Fibroblast of skin of right biceps (primary cell): ENCODE measurements at places on chromosomes 3 and 15.

- DNase-seq = no peak
These were observed 25.1 kb upstream of the ETV5 start for GRCh38 chr3:186133980-186134379.

- no peak for DNase-seq
These were observed 143.5 kb downstream of the NFKBIZ start for GRCh38 chr3:101992863-101993262.

DNA sequence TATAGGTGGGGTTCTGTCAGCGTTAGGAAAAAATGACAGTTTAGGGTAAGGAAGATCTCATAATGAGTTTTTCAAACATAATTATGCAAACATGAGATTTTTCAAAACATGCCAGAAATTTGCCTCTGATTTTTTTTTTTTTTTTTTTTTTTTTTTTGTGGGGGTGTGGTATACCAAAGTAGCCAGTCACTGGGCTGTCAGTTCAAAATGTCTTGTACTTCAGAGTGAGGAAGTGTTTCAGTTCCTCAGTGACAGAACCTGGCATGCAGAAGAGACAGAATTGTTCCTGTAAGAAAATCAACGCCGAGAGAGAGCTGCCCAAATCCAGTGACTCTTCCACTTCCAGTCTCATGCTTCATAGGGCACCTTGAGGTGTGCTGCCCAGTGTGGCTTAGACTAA lies 9.7 kb downstream of the NCBP2 start:
- DNase-seq = no peak

DNA sequence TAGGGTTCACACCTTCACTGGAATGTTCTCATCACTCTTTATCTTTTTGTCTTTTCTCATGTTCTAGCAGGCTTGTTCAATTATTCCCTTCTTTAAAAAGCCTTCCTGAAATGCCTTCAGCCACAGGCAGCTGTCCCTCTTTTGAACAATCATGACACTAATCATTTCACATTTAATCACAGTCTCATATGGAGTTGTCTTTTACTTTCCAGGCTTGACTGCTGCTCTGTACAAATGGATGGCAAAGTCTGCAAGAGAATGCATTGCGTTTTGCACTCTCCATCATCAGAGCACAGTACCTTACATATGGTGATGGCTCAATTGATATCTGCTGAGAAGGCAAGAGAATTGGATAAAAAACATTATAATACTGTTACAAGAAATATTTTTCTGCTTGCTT lies 529.8 kb downstream of the DIPK2A start:
- no peak for DNase-seq

- peak; percentile 56 for DNase-seq
These were observed 25.2 kb downstream of the SNAPC5 start for GRCh38 chr15:66472176-66472999.

GRCh38 chr15:81945014-81945615 lies 100.7 kb downstream of the MEX3B start:
- no peak for DNase-seq

GRCh38 chr15:70466305-70466704 lies 297.1 kb downstream of the UACA start:
- no peak for DNase-seq

DNA sequence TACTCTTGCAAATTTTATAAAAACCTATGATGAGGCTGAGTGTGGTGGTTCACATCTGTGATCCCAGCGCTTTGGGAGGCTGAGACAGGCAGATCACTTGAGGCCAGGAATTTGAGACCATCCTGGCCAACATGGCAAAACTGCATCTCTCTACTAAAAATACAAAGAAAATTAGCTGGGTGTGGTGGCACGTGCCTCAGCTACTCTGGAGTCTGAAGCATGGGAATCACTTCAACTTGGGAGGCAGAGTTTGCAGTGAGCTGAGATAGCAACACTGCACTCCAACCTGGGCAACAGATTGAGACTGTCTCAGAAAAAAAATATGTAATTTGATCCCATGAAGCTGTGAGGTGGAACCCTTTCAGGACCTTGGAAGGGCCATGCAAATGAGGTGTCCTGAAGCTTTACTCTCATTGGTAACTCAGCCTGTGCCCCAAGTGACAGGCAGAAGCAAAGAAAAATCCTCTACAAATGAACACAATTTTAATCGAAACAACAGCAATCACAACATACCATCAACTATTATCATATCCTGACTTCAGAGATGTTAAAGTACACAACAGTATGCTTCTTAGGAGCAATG lies 84.6 kb upstream of the CDV3 start:
- DNase-seq = peak; percentile 53

DNA sequence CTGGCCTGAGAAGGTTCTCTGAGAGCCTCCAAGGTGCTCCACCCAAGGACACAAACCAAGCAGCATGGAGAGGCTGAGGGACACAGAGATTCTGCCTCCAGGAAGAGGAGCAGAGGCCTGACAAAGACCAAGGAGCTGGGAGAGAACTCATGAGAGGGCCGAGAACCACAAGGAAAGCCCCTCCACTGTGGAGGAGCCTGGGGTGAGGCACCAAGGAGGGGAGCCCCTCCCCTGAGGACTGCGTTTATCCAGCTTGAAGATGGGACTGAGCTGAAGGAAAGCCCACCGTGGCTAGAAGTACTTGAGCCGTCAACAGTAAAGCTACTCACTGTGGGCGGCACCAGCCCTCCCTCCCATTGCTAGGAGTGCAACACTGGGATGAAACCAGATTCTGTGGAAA lies 63.1 kb upstream of the MEF2A start:
- DNase-seq = no peak

GRCh38 chr15:27831384-27832236 lies 267.5 kb downstream of the OCA2 start:
- no peak for DNase-seq

DNA sequence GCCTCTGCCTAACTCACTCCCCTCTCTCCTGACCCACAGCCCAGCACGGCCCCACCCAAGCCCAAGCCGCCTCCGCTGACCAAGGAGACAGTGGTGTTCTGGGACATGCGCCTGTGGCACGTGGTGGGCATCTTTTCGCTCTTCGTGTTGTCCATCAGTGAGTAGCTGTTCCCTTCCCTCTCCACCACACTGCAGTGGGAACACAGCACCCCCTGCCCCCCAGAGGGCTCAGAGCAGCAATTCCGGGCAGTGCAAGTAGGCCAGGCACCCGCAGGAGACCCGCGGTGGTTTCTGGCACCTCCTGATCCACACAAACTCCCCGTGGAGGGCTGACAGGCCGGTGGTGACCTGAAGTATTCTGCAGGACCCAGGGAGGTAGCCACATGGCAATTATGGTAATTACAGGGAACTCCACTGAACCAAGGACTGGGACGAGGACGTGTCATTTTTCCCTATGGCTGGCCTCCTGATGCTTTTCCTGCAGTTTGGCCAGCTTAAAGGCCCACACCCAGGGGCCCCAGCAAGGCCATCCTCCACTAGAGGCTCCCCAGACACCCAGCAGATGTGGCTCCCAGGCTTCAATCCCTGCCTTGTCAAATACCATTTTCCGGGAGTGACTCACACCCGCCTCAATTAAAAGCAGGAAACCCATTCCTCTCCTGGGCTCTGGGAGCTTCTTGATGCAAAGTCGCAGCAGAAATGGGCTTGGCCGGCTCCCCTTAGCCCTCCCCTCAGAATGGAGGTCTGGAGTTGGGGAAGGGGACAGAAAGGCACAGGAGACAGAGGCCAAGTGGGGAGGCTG lies 4.8 kb downstream of the TMIE start:
- peak; percentile 88 for DNase-seq

- DNase-seq = no peak
These were observed 9.0 kb upstream of the ANXA2 start for GRCh38 chr15:60406513-60407414.

DNA sequence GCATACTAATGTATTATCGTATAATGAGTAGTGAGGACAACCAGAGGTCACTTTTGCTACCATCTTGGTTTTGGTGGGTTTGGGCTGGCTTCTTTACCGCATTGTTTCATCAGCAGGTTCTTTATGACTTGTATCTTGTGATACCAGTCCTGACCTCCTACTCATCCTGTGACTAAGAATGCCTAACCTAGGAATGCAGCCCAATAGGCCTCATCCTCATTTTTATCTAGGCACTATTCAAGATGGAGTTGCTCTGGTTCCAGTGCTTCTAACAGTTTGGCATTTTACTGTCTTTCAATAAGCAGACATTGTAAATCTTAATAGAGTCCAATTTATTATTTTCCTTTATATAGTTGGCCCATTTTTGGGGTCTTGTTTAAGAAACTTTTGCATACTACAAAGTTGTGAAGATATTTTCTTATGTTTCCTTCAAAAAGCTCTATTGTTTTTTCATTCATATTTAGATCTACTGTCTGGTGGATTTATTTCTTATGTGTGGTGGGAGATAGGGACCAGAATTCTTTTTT lies 60.8 kb upstream of the RNU6-1 start:
- no peak for DNase-seq

DNA sequence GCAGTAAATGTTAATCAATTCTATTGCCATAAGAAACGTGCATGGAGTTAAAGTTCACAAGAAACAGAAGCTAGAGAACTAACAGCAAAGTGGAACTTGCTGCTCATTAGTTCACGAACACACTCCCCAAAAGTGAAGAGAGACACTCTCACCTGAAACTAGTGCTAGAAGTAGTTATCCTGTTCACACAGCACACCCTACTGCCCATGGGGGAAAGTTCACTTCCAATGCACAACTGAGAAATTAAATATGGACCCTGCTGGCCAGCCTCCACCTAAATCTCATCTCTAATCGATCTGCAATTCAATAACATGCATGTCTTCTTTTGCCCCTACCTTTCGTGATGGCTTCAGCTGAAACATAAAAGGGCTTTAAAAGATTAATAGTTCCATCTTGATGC lies 39.4 kb upstream of the FRMD4B start:
- DNase-seq = peak; percentile 38

GRCh38 chr3:187931770-187932278 lies 186.6 kb upstream of the BCL6 start:
- no peak for DNase-seq

- DNase-seq = peak; percentile 28
These were observed 8.2 kb upstream of the OCA2 start for GRCh38 chr15:28107111-28107903.

DNA sequence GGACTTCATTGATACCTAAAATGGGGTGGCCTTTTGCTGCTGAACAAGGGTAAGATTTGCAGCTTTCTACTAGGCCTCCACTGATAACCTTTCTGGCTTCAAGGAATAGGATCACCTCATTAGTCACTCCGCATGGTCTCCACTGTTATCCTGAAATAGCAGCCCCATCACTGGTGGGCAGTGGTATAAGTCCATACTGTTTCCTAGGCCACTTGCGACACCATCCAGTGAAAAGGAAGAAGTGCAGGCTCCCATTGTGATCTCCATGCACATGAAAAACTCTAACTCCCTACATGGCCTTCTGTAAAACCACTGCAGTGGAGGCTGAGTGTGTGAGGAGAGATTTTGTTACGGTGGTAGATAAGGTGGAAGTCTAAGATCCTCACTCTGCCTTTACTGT lies 1455.9 kb downstream of the SI start:
- no peak for DNase-seq

DNA sequence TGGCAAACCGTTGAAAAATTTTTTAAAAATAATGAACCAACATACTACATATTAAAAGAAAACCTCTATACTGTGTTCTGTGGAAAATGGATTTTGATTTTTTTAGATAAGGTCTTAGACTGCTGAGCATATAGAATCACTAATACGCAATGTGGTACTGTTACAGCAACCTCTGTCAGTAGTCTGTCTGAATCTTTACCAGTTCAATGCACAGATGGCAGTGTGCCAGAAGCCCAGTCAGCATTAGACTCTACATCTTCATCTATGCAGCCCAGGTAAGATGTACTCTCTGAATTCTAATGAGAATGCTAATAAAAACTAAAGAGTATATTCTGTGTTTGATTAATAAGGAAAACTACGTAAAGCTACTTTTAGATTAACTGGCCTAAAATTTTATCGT lies 31.3 kb upstream of the FAH start:
- DNase-seq = peak; percentile 19

GRCh38 chr3:94162700-94163099 lies 99.8 kb downstream of the NSUN3 start:
- peak; percentile 68 for DNase-seq

DNA sequence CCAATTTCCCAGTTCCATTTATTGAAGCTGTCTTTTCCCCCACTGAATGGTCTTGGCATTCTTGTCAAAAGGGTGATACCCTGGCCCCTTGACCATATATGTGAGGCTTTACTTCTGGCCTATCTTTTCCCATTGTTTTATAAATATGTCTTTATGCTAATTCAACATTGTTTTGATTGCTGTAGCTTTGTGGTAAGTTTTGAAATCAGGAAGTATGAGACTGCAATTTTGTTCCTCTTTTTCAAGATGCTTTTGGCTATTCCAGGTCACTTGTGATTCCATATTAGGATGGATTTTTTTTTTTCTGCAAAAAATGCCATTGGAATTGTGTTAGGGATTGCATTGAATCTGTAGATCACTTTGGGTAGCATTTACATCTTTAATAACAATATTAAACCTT lies 141.2 kb upstream of the MANF start:
- no peak for DNase-seq

GRCh38 chr3:129794311-129795185 lies 99.0 kb downstream of the TMCC1 start:
- DNase-seq = peak; percentile 10

GRCh38 chr3:123084738-123085237 lies 18.0 kb downstream of the PDIA5 start:
- DNase-seq = no peak

GRCh38 chr3:105979961-105980360 lies 111.1 kb upstream of the CBLB start:
- DNase-seq = peak; percentile 50

DNA sequence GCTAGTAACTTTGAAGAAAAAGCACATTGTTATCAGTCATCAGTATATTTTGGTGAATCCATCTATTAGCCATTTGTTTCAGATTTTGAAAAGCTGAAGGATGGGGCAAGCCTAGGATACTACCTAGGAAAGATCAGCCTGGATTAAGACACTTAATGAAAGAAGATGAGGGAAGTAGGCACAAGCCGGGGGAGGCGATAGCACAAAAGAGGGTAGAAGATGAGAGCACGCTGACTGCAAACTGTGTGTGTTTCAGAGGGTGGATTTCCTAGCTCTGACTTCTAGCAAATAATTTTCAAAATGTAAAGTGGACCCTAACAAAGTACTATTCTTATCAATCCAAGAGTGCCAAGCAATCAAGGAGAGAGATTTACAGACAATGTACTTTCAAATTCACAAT lies 22.2 kb upstream of the SOX2 start:
- DNase-seq = no peak

DNA sequence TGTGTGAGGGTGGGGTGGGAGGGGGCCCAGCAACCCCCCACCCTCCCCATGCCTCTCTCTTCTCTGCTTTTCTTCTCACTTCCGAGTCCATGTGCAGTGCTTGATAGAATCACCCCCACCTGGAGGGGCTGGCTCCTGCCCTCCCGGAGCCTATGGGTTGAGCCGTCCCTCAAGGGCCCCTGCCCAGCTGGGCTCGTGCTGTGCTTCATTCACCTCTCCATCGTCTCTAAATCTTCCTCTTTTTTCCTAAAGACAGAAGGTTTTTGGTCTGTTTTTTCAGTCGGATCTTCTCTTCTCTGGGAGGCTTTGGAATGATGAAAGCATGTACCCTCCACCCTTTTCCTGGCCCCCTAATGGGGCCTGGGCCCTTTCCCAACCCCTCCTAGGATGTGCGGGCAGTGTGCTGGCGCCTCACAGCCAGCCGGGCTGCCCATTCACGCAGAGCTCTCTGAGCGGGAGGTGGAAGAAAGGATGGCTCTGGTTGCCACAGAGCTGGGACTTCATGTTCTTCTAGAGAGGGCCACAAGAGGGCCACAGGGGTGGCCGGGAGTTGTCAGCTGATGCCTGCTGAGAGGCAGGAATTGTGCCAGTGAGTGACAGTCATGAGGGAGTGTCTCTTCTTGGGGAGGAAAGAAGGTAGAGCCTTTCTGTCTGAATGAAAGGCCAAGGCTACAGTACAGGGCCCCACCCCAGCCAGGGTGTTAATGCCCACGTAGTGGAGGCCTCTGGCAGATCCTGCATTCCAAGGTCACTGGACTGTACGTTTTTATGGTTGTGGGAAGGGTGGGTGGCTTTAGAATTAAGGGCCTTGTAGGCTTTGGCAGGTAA lies 8.1 kb downstream of the FAM131A start:
- DNase-seq = peak; percentile 70
